ENCODE measurements at places on chromosomes 13 and 19. TPM values are rescaled to one million over a fixed set of nuclear protein-coding genes. Genes with fewer than 3 reads are reported as not detected.

ZSCAN4 gene
- 0.24 TPM for total RNA-seq

KATNAL1 gene
- 19.0 TPM for total RNA-seq

ZNF846 gene
- 50.5 TPM for total RNA-seq

DNA sequence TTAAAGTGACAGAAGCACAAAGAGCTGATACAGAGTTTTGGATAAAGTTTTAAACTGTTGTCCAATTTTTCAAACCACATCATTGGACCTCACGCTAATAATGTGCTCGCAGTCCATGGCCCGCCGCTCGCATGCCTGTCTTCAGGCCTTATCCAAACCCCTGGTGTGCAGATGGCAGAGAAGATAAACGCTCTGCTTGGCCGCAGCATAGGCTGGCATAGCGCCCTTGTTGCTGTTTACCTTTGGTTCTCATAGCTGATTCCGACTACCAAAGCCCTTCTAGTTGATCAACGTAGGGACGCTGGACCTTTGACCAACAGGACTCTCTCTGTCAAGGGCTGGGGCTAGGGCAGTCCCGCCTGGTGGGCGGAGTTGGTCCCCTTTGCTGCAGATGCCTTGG is 23.5 kb upstream of the QTRT1 start:
- no peaks in the 10 kb centered on the region for H3K4me1 ChIP-seq
- no peaks in the 10 kb centered on the region for H3K27me3 ChIP-seq
- no peak for DNase-seq
- no peak overlapping the region for H3K4me3 ChIP-seq

GRCh38 chr19:32928806-32929205 is 43.0 kb downstream of the CEP89 start:
- no peaks in the 10 kb centered on the region for H3K36me3 ChIP-seq
- H3K27me3 ChIP-seq, result no peaks in the 10 kb centered on the region
- H3K4me1 ChIP-seq, result no peaks in the 10 kb centered on the region
- no peak overlapping the region for H3K4me3 ChIP-seq

- no peak overlapping the region for H3K27ac ChIP-seq
- no peaks in the 10 kb centered on the region for H3K4me1 ChIP-seq
- no peaks in the 10 kb centered on the region for H3K27me3 ChIP-seq
Measured at GRCh38 chr13:31910633-31911032, 120.9 kb upstream of the FRY start.

GRCh38 chr13:80361883-80362327 is 21.0 kb upstream of the SPRY2 start:
- H3K27ac ChIP-seq, result no peak overlapping the region
- no peaks in the 10 kb centered on the region for H3K4me1 ChIP-seq
- DNase-seq, result no peak
- no peaks in the 10 kb centered on the region for H3K27me3 ChIP-seq
- H3K36me3 ChIP-seq, result no peaks in the 10 kb centered on the region

DNA sequence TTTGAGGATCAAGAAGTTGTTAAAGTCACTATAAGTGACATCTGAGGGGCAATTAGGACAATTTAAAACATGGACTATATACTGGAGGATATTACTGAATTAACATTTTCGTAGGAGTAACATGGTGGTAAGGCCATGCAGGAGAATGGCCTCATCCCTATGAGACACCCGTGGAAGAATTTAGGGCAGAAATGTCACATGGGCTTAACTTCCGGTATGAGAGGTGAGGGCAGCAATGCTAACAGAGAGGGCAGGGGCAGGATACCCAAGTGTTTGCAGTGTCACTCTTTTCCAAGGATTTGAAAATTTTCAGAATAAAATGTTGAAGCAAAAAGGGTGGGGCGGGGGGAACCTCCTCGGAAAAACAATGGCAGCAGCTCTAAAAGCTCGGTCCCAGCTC is 23.6 kb downstream of the RANBP3 start:
- DNase-seq, result no peak
- no peaks in the 10 kb centered on the region for H3K36me3 ChIP-seq
- H3K4me3 ChIP-seq, result no peak overlapping the region
- no peak overlapping the region for H3K27ac ChIP-seq

DNA sequence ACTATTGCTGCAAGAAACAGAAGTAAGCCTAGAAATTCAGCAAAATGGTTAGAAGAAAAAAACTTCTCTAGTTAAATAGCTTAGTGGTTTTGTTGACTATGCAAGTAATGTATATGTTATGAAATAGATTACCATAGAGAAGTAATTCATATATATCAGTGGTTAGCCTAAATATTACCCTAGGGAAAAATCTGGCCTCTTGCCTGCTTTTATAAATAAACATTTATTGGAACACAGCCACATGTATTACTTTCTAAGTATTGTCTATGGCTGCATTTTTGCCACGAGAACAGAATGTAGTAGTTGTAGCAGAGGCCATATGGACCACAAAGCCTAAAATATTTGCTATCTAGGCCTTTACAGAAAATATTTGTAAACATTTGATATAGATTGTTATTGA is 1471.7 kb upstream of the PRR20A start:
- H3K27me3 ChIP-seq, result no peaks in the 10 kb centered on the region
- no peaks in the 10 kb centered on the region for H3K36me3 ChIP-seq
- H3K4me1 ChIP-seq, result no peaks in the 10 kb centered on the region
- DNase-seq, result no peak

DNA sequence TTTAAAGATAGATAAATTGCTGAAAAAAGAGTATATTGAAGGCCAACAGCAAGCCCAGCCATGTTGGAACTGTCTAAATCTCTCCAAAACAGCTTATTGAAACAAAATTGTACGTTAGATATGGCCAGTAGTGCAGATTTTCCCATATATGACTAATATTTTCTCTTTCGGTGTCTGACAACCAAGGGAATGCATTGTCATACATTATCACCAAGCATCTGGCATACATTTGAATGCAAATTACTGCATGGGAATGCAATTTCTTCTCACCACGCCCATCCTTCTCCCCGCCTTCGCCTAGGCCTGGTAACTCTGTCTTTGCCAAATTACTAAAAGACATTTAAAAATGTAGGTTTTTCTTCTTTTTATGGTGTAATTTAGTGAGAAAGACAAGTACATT is 32.5 kb upstream of the IRS2 start:
- DNase-seq, result no peak
- no peak overlapping the region for H3K27ac ChIP-seq
- H3K4me3 ChIP-seq, result no peak overlapping the region
- no peaks in the 10 kb centered on the region for H3K36me3 ChIP-seq
- H3K27me3 ChIP-seq, result no peaks in the 10 kb centered on the region
